BJ (cell line): ENCODE measurements at places on chromosomes 3 and 15. TPM values are rescaled to one million over a fixed set of nuclear protein-coding genes. Genes with fewer than 3 reads are reported as not detected.

The HRG gene
- not detected in 2 replicates for polyA plus RNA-seq

The SLC9C1 gene
- polyA plus RNA-seq, result not detected in 2 replicates

The CKMT1A gene
- polyA plus RNA-seq, result 0.17 TPM in 1 of 2 replicates, not detected in the other

The ANKUB1 gene
- not detected in 2 replicates for polyA plus RNA-seq

The TM4SF4 gene
- 0.10 and 0.42 TPM in 2 replicates for polyA plus RNA-seq

The IFT57 gene
- polyA plus RNA-seq, result 32.1 and 43.9 TPM in 2 replicates

The SPINK8 gene
- polyA plus RNA-seq, result not detected in 2 replicates

The SLC12A6 gene
- polyA plus RNA-seq, result 20.2 and 21.1 TPM in 2 replicates

The FILIP1L gene
- polyA plus RNA-seq, result 31.2 and 42.9 TPM in 2 replicates

The SLC2A2 gene
- not detected in 2 replicates for polyA plus RNA-seq

The TNK2 gene
- polyA plus RNA-seq, result 4.5 and 6.3 TPM in 2 replicates

The CACNA1D gene
- 0.15 and 0.18 TPM in 2 replicates for polyA plus RNA-seq

- no peak for DNase-seq
Observed at GRCh38 chr3:4656059-4656458, 162.9 kb downstream of the ITPR1 start.

DNA sequence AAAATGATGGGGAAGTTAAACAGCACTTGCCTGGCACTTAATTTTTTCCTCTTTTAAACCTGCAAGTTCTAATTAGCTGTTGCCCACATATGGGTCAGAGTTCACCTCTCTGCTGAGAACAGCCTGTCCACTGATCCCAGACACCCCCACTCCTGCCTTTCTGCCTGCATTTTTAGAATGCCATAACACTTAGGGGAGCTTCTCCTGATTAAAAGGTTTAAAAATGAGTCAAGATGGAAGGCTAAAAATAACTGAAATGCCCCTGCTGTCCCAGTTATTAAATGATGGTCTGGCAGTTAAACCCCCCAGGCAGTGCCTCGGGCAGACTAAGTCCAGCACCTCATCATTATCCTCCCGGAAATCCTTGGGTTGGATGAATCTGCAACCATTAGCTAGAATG, 913.6 kb upstream of the ARPP21 start:
- no peak for DNase-seq

- no peak for DNase-seq
Observed at GRCh38 chr15:65558336-65558735, 28.1 kb downstream of the HACD3 start.

DNA sequence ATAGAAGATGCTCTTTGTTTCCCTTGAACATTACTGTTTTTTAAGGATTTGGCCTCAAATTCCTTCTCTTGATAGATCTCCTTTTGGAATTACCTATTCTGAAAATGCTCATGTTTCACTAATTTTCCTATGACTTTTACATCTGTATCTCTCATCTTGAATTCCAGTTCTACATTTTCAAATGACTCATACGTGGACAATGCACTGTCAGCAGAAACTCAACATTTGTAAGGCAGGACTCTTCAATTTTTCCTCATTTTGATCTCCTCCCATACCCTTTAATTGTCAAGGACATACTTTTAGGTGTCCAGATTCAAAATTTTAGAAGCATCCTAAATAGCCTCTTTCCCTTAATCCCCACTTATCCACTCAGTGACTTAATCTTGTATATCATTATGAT, 341.0 kb upstream of the RASGRP1 start:
- no peak for DNase-seq

GRCh38 chr3:18216996-18217395, 208.1 kb downstream of the SATB1 start:
- DNase-seq, result no peak

DNA sequence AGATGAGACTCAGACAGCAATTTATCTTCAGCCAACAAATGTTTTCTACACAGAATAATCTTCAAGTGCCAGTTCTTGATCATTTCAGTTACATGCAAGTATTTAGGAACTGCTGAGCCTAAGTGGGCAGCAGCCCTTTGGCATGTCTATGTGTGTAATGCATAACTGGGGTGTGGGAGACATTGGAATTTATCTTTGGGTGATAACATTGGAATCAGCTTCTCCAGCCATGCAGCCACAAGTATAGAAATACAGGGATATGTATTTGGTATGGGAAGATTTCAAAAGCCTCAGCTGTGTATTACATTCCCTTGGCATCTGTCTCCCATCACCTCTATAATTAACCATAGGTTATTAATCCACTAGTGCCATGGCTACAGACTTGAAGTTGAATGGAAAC, 63.4 kb upstream of the FOXP1 start:
- DNase-seq, result no peak

DNA sequence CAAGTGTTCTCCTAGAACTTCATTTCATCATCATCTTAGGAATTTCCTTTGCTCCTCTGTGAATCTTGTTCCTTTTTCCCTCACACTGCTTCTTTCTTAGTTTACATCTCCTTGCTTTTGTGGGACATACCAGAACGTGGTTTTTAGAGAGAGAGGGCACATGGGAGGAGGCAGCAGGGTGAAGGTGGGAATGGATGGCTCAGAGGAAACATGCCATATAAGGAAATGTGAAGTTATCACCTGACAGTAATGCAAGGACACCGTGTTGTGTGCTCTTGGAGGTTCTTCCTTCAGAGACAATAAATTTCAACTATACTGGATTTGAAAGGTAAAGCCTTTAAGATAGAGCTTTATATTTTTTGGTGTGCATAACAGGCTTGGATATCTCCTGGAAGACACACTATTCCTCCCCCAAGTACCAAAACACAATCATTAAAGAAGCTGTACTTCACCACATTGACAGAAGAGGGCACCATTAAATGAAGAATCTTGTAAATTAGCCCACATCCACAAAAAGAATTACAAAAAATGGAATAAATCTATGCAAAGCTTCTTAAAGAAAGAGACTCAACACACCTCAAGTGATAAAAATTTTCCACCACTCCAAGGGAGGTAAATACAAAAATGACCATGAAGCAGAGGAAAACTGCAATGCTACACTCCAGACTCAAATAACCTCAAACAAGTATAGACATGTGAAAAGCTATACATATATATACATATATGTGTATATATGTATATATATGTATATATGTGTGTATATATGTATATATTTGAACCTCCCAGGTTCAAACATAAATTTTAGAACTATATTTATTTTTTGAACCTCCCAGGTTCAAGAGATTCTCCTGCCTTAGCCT, 26.1 kb downstream of the RPL39L start:
- no peak for DNase-seq

DNA sequence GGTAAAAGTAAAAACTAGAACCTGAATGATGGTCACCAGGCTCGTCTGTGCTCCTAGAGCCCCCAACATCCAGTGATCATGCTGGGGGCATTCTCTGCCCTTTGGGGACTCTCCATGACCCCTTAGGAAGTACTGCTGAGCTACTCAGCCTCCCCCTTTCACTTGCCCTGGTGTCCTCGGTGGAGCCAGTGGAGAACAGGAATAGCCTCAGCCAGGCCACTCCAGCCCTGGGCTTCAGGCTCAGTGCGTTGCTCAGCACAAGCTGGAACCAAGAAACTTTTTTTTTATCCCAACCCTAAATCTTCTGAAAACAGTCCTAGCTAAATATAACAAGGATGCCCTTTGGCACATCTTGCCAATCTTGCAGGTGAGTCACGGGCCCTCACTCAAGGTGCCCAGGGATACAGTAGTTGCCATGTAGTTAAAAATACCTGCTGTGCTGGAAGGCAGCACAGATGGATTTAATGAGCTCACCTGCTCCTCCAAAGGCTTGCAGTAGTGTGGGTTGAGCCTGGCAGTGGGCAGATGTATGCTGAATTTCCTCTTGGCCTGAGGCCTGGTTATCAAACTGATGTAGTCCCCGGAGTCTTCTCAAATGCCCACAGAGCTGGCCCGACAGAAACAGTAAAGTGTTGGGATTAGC, 46.9 kb upstream of the TMEM158 start:
- DNase-seq, result no peak

DNA sequence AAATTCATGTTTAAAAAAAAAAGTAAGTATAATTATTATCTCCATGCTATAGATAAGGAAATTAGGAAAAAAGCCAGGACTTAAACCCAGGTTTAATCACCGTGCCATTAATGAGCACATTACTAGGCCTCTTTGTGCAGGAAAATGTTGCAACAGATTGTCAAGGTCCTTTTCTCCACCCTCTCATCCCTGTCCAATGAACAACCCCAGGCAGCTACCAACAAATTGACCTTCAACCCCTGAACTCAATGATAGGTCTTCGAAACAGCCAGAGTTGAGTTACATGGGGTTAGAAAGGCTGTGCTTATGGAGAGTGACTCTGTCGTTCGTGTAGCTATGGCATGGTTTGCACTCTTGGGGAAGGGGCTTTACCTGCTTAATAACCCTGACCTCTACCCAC, 84.2 kb upstream of the CTNNB1 start:
- DNase-seq, result no peak

- DNase-seq, result no peak
Observed at GRCh38 chr3:14843321-14843720, 24.6 kb downstream of the FGD5 start.

- no peak for DNase-seq
Observed at GRCh38 chr3:129794311-129795185, 99.0 kb downstream of the TMCC1 start.

DNA sequence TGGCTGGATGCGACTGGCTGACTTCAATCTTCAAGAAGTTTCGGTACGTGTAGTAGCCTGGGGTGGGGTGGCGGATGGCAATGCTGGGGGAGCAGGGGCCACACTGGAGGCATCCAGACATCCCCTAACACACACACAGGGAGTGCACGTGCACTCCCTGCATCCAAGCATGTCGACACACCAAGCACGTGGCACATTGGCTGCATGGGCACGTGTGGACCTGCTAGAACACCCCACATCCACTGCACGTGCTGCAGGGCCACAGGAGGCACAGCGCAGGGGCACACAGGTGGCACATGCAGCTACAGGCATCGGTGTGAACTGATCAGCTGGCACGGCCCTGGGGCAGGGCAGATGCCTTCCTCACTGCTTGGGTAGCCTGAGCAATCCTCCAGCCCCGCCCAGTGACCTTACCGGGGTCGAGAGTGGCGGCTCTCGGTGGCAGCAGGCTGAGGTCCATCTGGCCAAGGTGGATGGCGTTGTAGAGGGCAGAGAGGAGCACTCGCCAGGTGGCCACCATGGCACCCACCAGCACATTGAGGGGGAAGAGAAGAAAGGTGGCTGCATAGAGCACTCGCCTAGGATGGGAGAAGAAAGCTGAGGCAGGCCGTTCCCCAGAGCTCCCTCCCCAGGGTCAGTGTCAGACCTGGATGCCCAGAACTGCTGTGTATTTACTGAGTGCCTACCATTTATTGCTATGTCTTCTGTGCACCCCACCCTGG, 7.5 kb downstream of the ISLR start:
- DNase-seq, result no peak

- no peak for DNase-seq
Observed at GRCh38 chr15:81273200-81273599, 50.7 kb downstream of the STARD5 start.

GRCh38 chr3:37183375-37183831, 9.0 kb upstream of the LRRFIP2 start:
- peak; percentile 85 for DNase-seq

DNA sequence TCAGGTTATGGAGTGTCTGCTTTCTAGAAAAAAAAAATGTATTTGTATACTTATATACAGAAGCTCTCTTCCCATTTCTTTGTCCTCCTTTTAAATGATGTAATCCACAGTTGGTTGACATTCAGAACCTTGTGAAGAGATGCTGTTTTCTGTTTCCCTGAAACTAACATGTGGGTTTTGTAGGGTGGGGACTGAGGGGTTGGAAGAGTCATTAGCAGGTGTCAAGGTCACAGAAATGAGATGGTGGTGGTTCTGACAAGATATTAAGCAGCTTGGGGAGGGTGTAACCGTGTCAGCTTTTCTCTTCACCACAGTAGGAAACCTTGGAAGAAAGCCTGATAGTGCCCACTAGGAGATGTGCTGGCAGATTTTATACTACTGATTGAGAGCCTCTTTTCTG, 2.4 kb downstream of the RASA2 start:
- no peak for DNase-seq

DNA sequence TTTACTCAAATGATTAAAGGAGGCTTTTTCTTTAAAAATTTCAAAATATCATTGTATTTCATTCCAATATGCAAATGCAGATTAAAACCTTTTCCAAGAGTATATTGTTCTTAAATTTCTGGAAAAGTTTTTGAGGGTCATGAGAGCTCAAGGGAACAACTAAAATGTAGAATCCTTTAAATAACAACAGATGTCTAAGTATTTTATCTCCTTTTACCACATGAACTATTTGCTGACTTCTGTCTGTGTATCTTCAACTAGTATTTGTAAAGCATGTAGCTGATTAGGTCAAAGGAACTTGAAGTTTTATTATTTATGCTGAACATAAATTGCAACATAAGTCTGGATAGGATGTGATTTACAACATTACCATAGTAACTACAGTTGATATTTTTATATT, 402.6 kb downstream of the CNTN6 start:
- DNase-seq, result no peak

GRCh38 chr3:53195602-53196574, 34.9 kb downstream of the PRKCD start:
- DNase-seq, result no peak

- DNase-seq, result no peak
Observed at GRCh38 chr15:90213818-90214204, 12.7 kb downstream of the SEMA4B start.

DNA sequence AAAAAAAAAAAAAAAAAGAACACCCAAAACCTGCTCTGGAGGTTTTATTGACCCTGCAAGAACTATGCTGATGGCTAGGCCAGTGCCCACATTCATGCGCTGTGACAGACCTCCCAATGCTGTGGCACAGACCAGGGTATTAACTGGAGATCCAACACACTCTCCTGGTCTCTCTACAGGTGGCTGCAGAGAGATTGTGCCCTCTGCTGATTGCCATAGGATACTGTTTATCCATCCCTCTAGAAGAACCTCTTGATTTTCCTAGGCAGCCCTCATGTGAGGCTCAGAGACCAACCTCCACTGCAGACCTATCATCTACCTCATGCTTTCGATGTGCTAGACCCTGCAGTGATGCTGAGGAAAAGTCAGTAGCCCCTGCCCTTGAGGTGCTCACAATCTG, 125.5 kb upstream of the TRIM42 start:
- no peak for DNase-seq

- DNase-seq, result no peak
Observed at GRCh38 chr3:53581671-53582070, 87.3 kb downstream of the CACNA1D start.

- DNase-seq, result no peak
Observed at GRCh38 chr3:149958171-149958796, 12.4 kb downstream of the PFN2 start.

DNA sequence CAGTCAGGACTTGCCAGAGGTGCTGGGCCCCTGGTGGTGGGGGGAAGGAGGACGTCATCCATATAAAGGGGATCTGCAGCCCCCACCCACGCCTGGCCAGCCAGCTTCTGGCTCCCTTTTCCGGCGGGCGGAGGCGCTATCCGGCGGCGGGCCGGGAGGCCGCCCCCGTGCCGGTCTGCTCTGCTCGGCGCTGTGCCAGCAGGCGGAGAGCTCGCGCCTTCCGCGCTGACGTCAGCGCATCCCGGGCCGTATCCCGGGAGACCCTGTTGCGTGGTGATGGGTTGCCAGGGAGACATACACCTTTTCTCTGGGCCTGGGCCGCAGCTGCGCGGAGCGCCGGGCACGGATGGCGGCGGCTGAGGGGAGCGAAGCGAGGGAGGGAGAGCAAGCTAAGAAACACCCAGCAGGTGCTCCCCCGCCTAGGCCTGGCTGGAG, 1.1 kb downstream of the FAM131A start:
- no peak for DNase-seq
